ENCODE measurements at places on chromosomes 2 and 18.

- DNase-seq = no peak
These were observed 838.7 kb downstream of the RNF144A start for GRCh38 chr2:7755879-7756278.

GRCh38 chr2:6008186-6008585 is 316.0 kb downstream of the SOX11 start:
- DNase-seq = no peak

DNA sequence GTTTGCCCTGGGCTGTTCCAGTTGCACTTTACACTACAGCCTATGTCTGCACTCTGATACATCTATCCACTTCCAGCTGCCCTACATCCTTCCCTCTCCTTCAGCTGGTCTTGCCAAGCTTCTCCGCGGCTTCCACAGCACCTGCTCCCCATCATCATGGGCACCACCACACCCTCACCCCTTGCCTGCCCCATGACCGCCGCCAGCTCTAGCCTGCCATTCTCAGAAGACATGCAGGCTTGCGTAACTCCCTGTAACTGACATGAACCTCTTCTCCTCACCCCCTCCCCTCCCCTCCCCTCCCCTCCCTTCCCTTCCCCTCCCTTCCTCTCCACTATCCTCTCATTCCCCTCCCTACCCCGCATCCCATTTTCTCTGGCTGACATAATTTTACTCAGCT is 46.0 kb downstream of the PAX8 start:
- peak; percentile 84 for DNase-seq

DNA sequence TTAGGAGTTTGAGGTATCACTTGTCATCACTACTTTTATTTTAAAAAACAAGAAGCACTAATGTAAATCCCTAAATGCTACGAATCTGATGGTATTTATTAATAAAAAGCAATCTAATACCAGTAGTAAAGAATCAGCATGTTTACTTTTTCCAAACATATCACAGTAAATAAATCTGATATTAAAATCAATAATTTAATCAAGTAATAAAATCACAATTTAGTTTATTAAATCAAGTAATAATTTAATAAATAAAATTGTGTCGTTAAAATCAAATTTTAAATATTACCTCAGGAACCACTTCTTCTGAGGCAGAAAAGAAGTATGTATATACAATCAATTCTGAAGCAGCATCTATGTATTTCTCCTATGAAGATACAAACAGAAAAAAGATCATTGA is 18.0 kb downstream of the TMX3 start:
- DNase-seq = no peak

GRCh38 chr2:160210599-160211138 is 10.6 kb upstream of the ITGB6 start:
- DNase-seq = peak; percentile 62

DNA sequence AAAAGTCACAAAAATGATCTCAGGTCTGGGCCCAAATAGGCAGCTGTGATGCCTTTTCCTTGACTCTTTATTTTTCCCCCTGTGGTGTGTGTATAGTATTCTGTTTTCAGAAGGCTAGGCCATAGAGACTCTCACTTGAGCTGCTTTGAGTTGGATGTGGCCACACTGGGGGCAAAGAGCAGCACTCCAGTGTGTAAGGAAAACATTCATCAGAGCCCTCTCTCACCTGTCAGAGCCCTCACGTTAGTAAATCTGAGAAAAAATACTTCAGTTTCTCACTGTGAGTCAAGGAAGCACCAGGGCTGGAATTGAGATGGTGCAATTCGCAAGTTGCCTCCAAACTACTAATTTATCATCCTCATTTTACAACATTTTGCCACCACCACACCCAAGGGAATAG is 136.1 kb downstream of the ST6GAL2 start:
- no peak for DNase-seq

DNA sequence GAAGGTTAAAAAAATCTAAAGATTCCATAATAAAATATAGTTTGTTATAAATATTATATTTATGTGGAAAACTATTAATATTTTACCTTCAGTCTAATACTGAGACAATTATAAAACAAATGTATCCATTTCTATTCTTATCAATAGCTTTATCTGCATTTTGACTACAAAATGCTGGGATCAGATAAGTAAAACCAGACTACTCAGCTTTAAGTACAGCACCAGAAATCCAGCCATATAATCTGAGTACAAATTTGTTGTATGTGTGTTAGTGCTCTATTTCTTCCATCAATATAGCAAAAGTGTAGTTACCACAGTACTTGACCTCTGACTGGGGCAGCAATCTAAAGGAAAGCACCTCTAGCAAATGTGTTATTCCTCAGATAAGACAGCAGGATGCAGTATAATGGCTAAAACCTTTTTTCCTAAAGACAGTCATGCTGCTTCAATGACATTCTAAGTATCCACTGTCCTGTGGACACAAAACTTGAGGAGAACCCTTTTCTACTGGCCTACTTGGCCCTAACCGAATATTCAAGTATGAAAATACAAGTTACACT is 68.1 kb downstream of the OLA1 start:
- no peak for DNase-seq

DNA sequence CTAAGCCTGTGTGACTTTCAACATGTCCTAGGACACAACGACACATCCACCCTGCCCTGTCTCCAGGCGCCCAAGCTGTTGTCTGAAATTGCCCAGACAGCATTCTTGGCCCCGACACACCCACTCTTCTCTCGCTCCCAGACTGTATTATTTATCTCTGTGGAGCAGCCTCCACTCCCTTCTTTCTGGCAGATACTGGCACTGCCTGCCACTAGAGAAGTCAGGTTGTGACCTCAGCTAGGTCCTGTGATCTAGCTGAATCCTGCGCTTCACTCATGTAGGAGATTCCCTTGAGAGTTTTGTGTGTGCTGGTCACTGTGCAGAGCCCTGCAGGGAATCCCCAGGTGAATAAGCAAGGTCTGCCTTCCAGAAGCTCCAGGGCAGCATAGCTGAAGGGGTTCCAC is 77.1 kb upstream of the TNP1 start:
- DNase-seq = no peak

DNA sequence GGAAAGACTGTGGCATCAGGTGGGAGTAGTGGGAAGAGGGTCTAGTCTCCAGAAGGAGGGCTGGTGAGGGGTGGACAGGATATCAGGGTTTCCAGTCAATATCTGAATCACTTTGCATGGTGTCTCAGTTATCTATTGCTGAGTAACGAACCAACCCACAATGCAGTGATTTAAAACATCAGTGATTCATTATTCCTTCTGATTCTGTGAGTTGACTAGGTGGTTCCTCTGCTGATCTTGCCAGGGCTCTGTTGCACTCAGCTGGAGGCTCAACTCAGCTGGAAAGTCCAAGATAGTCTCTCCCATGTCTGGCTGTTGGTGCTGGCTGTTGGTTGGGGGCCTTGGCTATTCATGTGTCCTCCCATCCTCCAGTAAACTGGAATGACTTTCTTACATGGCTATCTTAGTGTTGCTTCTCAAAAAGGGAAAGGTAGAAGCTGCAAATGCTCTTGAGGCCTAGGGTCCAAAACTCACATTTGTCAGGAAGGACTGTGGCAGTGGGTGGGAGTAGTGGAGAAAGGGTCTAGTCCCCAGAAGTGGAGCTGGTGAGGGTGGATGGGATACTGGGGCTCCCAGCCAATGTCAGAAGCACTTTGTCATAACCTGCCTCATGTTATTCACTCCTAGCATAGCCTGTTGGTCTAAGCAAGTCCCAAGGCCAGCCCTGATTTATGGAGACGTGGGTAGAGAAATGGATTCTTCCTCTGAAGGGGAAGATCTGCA is 13.9 kb downstream of the IL1F10 start:
- DNase-seq = no peak

DNA sequence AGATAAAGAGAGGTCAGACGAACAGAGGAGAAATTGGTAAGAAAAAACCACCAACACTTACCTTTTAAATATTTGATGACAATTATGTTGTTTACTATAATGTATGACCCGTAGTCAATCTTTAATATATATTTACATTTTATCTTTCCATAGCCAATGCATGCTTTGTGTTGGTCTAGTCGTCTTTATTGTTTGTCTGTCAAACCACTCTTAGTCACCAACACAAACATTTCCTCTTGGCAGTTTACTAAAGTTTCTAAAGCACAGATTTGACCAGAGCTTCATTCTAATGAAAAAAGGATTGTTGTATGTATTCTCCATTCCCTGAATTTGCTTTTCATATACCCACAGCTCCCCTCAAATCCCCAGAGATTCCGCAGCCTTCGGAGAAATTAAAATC is 784.7 kb upstream of the PIK3C3 start:
- no peak for DNase-seq

- DNase-seq = no peak
These were observed 13.5 kb upstream of the GPR39 start for GRCh38 chr2:132403146-132403545.

GRCh38 chr2:177712462-177712861 is 319.9 kb downstream of the AGPS start:
- DNase-seq = peak; percentile 12

DNA sequence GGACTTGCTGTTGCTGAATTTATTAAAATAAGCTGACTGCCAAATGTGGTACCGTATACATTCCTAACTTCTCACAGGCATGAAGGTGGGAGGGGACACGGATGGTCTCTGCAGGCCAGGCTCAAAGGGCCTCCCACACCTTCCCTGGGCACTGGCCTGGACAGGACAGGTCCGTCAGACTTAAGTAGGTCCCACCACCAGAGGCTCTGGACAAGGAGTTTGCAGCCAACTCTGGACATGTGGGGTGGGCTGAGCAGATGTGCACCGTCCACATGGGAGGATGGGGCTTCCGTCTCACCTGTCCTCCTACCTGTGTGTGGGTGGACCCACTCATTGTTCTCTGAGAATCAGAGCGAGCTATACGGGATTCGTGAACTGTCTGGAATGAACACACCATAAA is 8.2 kb downstream of the ODC1 start:
- no peak for DNase-seq

DNA sequence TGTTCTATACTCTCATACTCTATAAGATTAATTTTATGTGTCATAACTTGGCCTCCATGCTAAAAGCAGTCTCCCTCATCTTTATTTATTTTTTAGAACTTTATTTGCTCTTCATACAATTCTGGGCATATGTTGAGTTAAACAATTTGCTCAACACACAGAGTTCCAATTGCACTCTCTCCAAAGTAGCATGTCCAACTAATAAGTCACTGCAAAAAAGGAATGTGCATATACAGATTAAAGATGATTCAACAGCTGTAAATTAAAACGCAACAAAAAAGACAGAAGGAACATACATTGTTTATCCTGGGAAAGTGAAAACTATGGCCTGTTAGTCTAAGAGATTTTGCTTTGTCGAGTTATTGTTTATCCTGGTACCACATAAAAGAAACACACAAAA is 277.7 kb upstream of the ACVR2A start:
- no peak for DNase-seq

DNA sequence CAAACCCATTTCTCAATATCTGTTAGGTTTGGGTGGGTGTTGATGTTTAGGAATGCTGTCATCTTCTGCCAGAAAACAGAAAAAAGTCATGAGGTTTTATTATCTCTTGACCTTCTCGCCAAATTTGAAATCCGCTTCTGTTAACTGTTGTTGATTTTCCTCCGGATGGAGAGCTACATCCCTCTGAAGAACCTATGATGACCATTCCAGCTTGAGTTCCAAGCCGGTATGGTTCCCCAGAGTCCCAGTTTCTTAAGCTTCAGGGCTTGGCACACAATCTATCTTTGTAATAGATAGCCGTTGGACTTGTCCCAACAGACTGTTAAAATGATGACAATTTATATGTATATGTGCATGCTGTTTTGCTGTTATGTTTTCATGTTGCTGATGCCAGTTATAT is 1201.0 kb downstream of the LRP1B start:
- no peak for DNase-seq

DNA sequence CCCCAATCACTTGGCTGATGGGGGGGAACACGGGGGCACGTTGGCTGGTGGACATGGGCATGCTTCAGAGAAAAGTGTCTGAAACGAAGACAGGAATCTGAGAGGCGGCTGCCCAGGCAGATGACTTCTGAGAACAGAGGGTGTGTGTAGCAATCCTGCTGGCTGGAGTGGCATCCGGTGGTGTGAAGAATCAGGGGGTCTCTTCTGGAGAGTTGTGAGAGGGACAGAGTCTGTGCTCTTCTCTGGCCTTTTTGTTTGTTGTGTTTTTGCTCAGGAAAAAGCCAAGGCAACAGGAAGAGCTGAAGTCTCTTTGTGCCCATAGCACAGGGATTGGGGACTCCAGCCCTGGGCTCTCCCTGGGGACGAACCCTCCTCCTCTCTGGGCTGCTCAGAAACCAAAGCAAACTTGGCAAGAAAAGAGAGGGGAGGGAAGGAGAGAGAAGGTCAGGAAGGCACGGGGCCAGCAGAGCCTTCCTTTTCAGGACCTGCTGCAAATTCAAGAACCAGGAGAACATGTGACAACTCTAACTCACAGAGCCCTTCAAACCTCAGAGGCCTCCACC is 97.0 kb upstream of the SMAD2 start:
- no peak for DNase-seq

DNA sequence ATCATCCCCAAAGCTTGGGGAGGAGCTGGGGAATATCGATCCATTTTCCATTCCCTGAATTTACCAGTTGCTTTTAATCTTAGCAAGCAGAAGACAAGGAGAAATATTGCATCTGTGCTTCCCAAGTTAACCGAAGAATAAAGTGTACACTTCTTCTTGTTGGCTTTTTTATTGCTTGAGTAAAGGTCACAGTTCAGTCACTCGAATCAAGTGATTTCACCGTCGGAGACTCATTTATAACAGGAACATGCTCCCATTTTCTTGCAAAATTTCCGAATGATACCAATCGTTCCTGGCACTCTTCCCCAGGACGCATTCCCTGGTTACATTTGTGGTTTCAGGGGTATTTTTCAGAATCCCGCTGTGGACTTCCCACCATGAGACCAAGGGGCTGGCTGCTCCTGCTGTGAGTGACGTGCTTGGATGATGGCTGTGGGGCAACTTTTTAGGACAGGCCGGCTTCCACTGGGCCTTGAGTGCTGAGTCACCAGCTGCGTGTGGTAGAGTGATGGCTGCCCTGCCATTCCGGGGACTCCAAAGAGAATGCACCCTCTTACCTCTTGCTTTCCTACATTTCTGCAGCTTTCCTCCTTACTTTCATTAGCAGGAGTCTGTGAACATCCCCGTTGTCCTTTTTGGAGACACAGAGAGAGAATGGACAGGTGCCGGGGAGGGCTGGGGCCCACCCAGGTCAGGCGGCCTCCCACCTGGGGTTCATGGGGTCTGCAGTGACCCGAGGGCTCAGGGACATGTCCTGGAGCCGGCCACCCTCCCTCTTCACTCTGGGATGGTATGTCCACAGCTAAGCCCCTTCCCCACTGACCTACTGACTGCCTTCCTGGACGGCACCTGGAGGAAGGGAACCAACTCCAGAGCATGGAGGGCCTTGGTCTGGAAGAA is 60.7 kb upstream of the HDAC4 start:
- no peak for DNase-seq

DNA sequence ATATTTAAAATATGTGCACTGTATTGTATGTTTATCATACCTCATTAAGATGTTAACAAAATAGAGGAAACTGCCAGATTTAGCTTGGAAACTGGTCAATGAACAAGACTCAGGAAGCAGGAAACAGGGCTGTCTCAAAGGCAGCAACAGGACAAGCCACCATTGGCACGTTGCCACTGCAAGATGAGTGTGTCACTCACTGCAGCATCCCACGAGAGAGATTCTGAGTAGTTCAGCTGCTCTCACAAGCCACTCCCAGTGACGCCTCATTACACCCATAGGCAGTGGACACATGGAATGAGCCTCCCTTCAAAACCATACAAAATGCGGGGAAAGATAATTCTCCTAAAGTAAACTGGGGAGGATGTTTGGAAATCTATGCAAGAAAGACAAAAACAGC is 181.9 kb upstream of the DLGAP1 start:
- DNase-seq = no peak

All from MV-4-11 (cell line).